ENCODE measurements at places on chromosomes 3 and 15.

GRCh38 chr3:61979638-61980037, 393.7 kb downstream of the FEZF2 start:
- DNase-seq, result no peak

- DNase-seq, result no peak
Measured at GRCh38 chr3:157174290-157174648, 14.3 kb upstream of the CCNL1 start.

- no peak for DNase-seq
Measured at GRCh38 chr3:30354513-30354912, 251.9 kb upstream of the TGFBR2 start.

DNA sequence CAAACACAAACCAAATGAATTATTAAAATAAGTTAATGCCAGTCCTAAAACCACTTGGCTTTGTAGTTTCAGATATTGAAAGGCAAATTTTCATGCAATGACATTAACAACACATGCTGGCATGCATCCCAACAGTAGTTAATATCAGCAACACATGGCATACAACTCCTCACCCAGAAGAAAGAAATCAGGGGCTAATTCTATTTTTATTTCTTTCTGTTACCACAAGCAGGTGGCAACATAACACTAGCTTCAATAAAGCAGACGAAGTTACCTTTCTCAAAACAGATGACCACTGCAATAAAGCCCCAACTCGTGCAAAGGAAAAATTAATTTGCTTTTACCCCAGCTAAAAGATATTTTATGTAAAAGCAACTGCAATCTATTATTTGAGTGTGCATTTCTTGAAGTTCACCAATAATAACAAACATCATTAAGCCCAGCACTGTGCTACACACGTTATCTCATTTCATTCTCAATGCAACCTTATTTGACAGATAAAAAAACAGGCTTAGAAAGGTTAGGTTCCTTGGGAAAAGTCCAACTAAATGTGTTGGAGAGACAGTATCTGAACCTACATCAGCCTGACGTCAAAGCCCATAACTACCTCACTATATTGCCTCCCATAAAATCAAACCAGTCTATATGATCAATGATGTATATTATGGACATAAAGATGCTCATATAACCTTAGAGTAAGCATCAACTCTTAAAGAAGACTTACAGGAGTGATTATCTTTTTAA, 2.8 kb downstream of the TOP2B start:
- DNase-seq, result no peak

DNA sequence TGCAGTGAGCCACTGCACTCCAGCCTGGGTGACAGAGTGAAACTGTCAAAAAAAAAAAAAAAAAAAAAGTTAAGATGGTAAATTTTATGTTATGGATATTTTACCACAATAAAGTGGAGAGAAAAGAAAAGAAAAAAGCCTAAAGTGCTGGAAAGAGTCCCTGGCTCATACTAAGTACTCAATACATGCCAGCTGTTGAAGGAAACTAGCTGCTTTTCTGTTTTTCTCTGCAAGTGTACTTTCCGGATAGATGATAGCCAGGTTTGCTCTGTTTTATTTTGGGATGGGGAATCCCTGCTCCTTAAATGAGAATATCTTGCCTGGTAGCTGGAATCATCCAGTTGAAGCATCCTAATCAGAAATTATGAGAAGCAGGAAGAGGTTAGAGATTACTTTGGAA, 10.9 kb downstream of the EID1 start:
- DNase-seq, result no peak

DNA sequence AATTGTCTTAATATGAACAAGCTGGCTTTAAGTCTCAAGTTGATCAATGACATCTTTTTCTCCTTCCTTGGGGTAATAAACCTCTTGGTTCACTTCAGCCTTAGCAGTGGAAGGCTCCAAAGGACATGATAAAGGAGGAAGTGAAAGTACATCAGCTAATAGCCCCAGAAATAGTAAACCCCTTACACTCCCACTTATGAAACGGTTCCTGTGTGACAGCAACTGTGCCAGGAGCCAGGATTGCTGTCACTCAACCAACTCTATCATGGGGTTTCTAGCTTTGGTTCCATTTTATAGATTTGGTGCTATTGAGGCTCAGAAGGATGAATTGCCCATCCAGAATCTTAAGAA, 216.7 kb downstream of the ABHD5 start:
- no peak for DNase-seq

- no peak for DNase-seq
Measured at GRCh38 chr3:105539897-105540296, 173.2 kb downstream of the ALCAM start.

GRCh38 chr3:103906808-103907207, 1459.9 kb upstream of the ALCAM start:
- DNase-seq, result peak; percentile 21

- no peak for DNase-seq
Measured at GRCh38 chr15:31465083-31465955, 138.7 kb downstream of the KLF13 start.

- no peak for DNase-seq
Measured at GRCh38 chr3:114022145-114022802, 34.1 kb downstream of the CCDC191 start.

DNA sequence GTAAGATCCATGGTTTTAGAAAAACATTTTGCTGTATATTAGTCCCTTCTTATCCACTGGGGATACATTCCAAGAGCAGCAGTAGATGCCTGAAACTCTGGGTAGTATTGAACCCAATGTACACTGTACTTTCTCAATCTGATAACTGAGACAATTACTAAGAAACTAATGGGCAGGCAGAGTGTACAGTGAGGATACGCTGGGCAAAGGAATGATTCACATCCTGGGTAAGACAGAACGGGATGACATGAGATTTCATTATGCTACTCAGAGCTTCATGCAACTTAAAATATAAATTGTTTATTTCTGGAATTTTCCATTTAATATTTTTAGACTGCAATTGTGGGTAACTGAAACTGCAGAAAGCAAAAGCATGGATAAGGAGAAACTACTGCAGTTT, 46.2 kb upstream of the TEX55 start:
- DNase-seq, result no peak

DNA sequence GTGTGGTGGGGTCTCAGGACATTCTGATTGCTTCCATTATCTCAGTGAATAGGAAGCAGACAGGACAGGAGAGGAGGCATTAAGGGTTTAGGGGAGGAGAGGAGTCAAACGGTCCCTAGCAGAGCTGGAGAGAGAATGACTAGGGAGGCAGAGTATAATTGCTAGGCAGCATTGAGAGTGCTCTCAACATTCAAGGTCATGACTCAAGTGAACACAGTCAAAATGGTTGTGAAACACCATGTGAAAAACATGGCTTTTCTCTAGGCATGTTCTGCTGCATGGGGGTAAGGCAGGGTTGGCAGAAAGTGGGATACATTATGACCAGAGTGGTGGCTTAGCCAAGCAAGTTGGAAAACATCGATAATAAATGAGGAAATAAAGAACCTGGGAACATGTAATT, 19.5 kb upstream of the HRH1 start:
- DNase-seq, result no peak

GRCh38 chr15:99207672-99208071, 41.7 kb downstream of the TTC23 start:
- DNase-seq, result no peak

DNA sequence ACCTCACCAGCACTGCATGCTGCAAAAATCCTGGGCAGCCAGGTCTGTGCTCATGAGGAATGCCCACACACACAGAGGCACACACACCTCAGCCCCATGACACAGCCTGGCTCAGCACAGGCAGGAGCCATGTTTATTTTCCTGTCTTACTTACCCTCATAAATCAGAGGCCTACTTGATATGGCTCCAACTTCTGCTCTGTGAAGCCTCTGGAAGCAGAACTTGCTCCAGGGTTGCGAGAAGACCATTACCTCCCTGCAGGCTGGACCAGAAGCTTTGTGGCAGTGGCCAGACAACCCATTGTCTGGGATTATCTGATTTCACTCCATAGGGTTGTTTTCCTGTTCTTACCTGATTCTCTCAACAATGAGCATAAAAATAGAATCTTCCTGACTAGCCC, 43.8 kb upstream of the CMTM8 start:
- no peak for DNase-seq

DNA sequence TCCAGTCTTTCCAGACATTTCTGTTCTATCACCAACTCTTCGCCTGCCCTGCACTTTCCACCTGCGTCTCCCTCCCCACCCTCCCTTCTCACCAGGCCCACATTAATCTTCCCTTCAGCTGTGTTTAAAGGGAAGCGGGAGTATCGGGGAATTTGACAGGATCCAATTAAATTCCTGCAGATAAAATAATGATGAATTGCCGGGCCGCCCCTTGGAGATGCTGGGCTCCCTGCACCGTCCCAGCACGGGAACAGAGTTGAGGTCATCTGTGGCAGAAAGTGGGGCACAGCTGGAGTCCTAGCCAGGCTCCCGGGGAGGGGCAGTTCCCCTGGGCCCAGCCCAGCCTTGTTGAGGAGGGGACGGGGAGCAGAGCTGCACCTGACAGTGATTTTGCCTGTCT, 30.3 kb downstream of the PLXNA1 start:
- DNase-seq, result no peak
